ENCODE measurements at places on chromosomes 5 and 9.

- DNase-seq: no peak
Observed at GRCh38 chr5:174329738-174330137, 284.2 kb downstream of the NSG2 start.

DNA sequence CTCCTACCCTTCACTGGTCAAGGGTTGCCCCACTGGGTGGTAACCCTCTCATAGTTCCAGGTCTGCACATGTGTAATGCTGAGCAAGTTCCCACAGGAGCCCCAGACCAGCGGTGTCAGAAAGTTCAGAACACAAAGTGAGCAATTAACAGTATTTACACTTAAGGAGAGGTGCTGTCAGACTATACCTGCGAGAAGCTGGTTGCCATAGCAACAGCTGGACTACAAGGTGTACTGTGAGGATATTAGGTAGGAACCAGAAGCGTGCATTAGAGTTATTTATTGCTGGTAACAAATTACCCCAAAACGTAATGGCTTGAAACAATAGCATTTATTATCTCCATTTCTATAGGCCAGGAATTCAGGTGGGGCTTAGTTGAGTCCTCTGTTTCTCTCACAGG is 317.0 kb upstream of the RPS23 start:
- peak; percentile 20 for DNase-seq

DNA sequence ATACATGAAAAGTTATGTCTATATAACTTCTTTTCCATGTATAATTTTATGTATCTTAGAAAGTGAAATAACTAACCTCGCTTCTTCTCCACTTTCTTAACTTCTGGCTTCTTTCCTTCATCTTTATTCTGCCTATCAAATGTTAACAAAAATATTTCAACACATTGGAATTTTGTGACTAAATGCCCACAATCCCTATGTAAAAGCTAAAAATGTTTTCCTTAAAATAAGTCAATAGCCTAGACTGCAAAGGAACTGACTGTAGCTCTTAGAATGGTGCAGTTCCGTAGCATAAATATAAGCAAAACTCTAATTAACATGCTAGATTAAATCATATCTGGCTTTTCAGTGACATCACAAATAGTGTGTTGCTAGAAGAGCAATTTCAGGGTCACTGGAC is 40.9 kb downstream of the PSIP1 start:
- no peak for DNase-seq

- DNase-seq: no peak
Observed at GRCh38 chr5:34484216-34484920, 171.8 kb upstream of the RAI14 start.

DNA sequence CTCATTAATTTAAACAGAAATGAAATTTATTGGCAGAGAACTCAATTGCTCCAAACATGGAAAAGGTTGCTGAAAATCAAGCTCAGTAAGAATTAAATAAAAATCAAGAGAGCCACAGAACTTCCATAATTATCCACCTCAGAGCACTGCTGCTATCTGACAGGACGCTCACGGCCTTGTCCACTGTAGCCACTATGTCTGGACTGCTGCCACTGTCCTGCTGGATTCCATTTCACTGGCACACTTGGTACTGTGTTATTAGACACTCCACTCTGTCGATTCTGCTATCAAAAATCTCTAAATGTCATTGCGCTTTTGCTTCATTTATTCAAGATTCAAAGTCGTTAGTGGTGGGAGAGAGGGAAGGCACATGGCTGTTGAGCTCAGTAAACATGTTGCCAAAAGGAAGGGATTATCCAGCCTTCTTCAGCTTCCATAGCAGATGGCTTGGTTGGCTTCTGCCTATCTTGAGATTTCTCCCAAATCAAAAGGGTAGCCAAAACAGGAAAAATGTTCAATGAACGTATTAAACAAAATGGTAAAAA is 815.0 kb downstream of the CDH18 start:
- no peak for DNase-seq

DNA sequence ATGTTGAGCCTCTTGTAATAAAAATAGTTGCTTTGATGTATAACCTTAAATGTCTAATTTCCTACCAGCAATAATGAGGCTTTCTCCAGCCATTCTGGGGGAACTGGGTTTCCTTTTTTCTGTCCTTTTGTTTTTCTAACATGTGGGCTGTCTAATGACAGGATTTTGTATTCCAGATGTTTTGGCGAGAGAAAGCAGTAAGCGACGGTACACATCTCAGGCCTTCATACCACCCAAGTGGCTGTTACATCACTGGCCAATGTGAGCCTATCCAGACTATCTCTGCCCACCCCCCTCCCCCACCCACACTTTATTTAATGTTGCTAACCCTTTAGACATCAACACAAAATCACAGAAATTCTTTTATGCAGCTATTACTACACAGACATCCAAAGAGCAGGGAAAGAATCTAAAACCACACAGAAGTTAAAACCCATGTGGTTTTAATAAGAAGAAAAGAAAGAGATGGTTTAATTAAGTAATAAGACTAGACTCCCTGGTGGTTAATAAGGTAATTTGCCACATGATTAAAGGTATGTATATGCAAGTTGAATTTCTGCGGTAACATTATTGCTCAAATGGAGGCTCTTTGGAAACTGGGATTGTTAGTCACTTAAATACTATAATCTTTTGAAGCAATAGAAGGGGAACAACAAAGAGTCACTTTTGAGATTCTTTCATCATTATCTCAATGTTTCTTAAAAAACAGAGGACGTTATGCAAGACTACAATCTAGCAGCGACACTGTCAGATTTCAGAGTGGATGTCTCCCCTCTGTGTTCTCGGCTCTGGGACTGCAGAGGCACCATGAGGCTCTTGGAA is 365.1 kb downstream of the ENC1 start:
- DNase-seq: no peak

DNA sequence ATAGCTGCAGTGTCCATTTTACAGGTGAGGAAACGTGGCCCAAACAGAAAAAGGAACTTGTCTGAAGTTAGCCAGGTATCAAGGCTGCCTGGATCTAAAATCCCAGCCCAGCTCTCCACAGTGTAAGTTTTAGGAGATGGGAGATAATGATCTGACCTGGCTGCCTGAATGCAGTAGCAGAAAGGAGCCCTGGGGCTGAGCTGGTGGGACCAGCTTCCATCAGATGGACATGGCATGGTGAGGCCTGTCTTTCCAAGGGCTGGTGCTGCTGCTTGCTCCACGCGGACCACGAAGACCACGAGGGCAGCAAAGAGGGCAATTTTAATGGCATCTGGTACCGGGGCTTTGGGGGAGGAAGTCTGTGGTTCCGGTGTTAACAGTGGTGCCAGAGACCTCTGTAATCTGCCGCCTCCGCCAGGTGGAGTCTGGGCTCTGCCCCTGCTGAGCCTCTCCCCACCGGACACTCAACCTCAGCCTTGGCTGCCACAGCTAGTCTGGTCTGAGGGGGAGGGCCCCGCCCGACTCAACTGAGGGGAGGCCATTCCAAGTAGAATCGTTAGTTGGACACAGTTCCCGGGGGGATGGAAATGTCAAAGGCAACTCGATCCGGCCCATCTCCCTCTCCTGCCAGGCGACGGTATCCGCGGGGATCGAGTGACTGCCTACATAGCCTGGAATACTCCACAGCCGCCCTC is 650 bp downstream of the MYORG start:
- DNase-seq: peak; percentile 54

GRCh38 chr5:65100911-65101631 is 332.3 kb downstream of the CWC27 start:
- peak; percentile 84 for DNase-seq

- no peak for DNase-seq
Observed at GRCh38 chr5:167348251-167348926, 943.1 kb upstream of the WWC1 start.

GRCh38 chr9:113695901-113696300 is 180.2 kb upstream of the ZNF618 start:
- DNase-seq: no peak

GRCh38 chr9:84542554-84542953 is 127.0 kb upstream of the NTRK2 start:
- DNase-seq: no peak

GRCh38 chr5:108659531-108659930 is 88.2 kb upstream of the FER start:
- no peak for DNase-seq

DNA sequence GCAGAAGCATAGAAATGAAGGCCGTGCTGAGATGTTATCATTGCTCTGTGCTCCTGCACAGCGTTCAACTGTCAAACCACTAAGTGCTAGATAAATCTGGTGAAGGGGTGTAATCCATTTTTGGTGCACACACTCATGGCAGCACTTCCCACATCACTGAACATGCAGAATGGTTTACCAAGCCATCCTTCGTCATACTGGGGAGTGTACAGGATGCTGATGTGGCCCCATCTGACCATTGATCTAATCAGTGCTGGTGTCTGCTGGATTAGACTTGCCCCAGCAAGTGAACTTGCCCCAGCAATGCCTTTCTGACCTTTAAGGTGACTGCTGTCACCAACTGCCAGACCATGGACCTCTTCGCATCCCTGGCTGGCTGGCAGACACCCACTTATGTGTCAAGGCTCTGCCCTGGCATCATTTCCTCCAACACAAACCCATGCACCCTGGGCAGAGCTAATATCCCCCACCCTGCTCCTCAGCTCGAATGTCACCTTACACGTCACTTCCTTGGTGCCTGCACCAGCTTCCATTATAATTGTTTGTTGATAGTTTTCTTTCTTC is 4.2 kb upstream of the SEMA4D start:
- DNase-seq: no peak

DNA sequence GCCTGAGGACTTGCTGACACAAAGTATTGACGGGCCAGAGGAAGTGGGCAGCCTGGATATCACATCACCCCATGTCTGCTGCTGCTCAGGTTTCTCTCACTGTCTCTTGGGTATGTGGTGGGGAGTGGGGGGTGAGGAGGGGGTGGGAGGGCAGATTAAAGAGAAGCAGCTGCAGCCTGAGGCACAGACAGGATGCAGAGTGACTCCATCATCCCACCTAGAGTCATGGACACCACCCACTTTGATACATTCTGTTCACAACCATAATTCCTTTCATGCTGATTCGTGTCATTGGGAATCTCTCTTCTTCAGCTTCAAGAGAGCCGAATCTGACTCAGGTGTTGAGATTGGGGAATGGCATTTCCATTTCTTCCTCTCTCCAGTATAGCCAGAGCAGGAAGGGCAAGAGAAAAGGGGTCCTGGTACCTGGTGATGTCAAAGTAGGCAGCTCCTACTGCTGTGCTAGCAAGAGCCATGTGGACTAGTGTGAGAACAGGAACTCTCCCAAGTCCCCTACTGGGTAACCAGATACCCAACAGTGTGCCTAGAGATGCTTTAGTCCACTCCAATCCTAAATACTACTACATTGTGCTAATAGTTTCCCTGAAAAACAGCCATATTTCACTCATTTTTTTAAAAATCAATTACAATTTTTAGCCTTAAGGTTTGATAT is 22.4 kb downstream of the GRAMD2B start:
- no peak for DNase-seq

GRCh38 chr9:97856857-97857605 is 4.0 kb downstream of the FOXE1 start:
- DNase-seq: no peak

DNA sequence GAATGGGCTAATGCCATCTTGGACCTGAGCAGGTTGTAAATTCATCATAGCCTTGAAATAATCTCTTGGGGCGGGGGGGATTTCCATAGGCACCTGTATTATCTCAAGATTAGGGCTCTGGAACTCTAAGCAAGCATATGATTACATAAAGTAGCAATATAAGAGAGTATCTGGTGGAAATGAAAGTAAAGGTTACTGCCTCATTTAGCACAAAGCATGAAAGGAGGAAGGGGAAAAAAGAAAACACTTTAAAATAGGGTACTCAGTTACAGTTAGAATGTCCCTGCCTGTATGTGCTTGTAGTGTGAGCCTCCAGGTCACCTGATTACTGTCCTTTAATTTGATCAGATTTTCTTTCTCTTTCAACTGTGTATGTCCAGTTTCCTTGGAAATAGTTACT is 1079.7 kb upstream of the CDH18 start:
- DNase-seq: no peak

GRCh38 chr5:59547731-59548130 is 345.8 kb downstream of the PDE4D start:
- DNase-seq: no peak

GRCh38 chr5:13303445-13303844 is 641.0 kb downstream of the DNAH5 start:
- no peak for DNase-seq

Data from iPS-NIHi11 (cell line).